Muscle of arm (tissue), 14 donors: ENCODE measurements at places on chromosomes 11 and 22. TPM values are rescaled to one million over a fixed set of nuclear protein-coding genes. Genes with fewer than 3 reads are reported as not detected.
A peak's percentile ranks its signal among the peaks of the same experiment; 100 is the strongest.

DNA sequence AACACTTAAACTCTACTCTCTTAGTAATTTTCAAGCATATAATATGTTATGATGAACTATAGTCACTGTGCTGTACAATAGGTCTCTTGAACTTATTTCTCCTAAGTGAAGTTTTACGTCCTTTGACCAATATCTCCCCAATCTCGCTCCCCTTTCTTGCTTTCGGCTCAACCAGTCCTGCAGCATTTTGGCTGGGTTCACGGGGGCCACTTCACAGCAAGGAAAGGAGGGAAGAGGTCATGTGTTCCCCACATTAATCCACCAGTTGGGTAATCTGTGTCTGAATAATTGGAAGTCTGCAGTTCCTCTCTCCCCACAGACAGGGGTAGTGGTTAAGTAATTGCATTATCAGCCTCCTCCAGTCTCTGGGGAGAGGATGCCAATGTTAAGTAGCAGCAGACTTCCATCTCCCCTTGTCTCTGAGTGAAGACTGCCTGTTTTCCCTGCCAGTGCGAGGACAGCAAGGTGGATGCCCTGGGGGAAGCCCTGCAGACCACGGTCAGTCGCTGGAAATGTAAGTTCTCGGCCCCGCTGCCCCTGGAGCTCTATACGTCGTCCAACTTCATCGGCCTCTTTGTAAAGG, 59.2 kb upstream of the CRTAM start:
- no peak for DNase-seq

DNA sequence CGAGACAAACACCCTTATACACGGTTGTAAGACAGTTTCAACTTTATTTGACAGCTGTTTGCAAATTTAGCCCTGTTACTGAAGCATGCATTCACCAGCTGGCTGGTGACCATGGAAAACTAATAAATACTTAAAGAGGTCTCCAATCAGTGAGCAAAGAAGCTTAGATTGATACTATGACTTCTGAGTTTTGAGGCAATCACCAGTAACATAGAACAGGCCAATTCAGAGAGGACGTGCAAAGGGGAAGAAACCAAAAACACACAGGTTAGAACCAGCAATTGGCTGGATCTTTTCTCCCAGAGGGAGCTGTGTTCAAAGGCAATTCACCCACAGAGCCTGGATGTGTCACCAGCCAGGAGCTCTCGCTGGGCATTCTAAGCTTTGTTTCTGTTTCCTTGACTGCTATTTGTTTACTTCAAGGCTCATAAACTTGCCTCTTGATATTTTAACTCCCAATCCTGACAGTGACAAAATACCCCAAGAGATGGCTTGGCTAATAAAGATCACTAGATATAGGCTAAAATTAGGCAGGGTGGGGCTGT, 113.6 kb upstream of the MTMR2 start:
- no peak for DNase-seq

The YWHAH gene
- polyA plus RNA-seq = 119 TPM

The UBASH3B gene
- polyA plus RNA-seq = 3.7 TPM

The NFAM1 gene
- 0.44 TPM for polyA plus RNA-seq

GRCh38 chr11:120334332-120334731, 1.9 kb upstream of the ARHGEF12 start:
- no peak for DNase-seq

DNA sequence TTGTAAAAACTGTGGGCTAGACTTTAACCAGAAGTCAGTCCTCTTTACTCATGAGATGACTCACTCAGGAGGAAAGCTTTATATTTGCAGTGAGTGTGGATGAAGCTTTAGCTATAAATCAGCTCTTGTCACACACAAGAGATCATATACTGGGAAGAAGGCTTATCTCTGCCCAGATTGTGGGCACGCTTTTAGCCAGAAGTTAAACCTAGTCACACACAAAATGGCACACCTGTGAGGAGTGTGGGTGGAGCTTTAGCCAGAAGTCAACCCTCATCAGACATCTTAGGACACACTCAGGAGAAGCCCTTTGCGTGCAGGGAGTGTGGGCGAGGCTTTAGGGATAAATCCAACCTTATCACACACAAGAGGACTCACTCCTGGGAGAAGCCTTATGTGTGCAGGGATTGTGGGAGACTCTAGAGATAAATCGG, 706.9 kb upstream of the LUZP2 start:
- no peak for DNase-seq

DNA sequence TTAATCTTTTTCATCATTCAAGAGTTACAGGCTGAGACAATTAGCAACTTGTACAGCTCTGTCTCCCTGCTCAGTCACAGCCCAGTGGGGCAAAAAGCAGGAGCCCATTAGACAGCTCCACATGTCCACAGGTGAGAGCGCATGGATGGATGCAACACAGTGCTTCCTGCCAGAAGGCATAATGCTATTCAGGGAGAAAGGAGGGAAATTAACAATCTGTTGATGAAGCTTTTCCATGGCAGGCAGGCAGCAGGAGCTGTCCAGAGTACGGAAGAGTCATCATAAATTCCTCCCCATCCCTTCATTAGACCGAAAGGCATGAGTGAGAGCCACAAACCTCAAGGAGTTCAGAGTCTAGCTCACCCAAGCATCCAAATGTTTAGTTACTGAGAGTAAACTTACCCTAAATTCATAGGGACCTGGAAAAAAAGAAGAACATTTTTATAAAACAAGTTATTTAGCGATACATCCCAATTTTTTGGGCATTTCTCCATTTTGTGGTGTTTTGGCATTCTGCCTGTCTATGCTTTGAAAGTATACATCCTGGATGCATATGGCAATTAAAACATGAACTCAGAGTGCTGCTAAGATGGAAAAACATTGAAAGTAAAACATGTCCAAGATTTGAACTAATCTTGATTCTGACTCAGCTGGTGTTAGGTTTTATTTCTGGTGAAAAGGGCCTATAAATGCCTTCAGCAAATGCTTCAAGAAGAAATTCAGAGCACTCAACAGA, 428.1 kb downstream of the OPCML start:
- DNase-seq = no peak

DNA sequence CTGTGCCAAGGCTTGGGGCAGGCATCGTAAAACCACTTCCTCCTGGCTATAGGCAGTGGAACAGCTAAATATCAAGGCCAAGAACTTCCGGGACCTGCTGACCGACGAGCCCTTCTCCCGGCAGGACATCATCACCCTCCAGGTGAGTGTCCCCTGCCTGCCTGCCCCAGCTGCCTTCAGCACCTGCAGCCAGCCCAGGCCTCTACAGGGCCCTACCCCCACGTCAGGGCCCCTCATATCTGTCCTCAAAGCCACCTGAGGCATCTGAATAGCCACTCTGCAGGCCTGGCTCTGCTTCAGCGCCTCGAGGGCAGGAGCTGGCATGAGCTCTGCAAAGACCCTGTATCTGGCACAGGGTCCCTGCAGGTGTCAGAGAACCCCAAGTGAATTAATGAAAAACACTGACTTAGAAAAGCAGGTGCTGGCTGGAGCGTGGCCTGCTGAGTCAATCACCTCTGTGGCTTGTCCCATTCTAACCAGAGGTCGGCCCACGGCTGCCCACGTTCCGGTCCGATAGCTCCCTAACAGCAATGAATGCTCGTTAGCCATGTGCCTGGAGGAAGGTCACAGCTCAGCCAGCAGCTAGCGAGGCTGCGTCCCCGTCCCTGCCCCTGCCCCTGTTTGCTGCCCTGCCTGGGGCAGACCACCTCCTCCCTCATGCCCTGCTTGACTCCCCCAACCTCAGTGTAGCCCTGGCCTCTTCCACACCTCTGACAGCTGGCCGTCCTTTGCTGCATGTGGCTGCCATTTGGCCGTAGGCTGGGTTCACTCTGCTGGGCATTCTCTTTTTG, 16.8 kb downstream of the PPIL2 start:
- DNase-seq = no peak

The C11orf21 gene
- 9.1 TPM for polyA plus RNA-seq

DNA sequence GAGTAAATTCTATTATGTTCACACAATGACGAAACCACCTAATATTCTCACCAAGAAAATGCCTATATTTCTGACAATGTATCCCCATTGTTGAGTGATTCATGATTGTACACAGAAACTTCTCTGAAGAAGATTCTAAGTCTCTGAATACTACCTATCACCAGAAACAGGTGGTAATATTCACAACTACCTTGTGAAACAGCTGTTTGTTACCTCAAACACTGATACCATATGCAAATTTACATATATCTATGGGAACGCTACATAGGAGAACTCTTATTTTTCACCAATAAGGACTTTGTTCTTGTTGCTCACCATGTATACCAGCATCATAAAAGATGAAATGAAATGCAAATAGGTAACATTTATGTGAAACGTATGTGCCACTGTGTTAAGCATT, 59.3 kb downstream of the PDGFD start:
- no peak for DNase-seq

- no peak for DNase-seq
Observed at GRCh38 chr11:69439127-69439526, 42.3 kb upstream of the LINC01488 start.

GRCh38 chr11:64656862-64657261, 65.8 kb downstream of the SLC22A12 start:
- DNase-seq = no peak

DNA sequence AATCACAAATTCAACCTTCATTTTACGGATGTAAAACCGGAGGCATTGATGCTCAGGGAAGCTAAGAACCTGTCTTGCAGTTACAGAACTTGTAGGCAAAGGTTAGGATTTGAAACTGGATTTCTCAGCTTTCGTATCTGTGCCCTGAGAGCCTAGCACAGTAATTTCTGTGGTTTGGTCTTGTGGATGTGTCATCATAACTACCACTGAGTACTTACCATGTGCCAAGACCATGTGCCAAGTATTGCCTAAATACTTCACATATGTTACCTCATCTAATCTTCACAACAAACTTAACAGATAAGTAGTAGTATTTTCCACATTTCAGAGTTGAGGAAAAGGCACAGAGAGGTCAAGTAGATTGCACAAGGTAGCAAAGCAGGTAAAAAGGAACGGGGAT, 140.7 kb downstream of the NXPE2 start:
- no peak for DNase-seq

- DNase-seq = no peak
Observed at GRCh38 chr11:91158297-91158696, 935.4 kb upstream of the CHORDC1 start.

- no peak for DNase-seq
Observed at GRCh38 chr11:68337399-68337835, 25.0 kb downstream of the LRP5 start.

- no peak for DNase-seq
Observed at GRCh38 chr11:20388096-20389055, 860 bp downstream of the PRMT3 start.

The KRTAP5-2 gene
- not detected for polyA plus RNA-seq

The WBP2NL gene
- polyA plus RNA-seq = 4.1 TPM

DNA sequence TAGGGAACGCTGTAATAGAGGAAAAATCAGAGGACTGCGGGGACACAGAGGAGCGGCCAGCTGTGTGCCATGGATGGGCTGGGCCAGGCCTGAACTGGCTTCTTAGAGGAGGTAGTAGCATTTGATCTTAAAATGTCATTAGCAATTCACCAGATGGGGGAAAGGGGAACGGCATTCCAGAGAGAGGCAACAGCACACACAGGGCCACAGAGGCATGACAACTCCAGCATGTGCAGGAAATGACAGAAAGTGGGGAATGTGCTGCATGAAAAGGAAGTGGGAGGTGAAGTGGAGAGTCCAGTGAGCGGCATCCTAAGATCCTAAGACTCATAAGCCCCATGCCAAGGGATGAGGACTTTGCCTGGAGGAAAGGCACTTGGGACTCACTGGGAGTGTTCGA, 69.0 kb downstream of the UBASH3B start:
- DNase-seq = no peak

DNA sequence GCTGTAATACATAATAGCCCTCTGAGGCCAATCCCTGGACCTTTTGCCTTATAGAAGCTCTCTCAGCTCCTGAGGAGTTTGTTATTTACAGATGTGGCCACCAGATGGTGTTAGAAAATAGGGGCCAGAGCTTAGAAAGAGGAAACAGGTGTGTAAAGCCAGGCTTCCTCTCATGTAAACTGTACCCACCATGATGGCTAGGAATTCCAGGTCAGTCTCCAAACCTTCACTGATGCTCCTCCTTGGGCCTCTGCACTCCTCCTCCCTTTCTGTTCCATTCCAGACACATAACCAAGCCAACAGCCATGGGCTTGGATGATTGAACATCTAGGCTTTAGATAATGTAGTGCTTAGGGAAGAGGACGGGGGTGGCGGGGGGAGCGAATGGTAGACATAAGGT, 39.7 kb downstream of the USP35 start:
- peak; percentile 52 for DNase-seq

- no peak for DNase-seq
Observed at GRCh38 chr11:103047837-103048236, 44.1 kb downstream of the DCUN1D5 start.

DNA sequence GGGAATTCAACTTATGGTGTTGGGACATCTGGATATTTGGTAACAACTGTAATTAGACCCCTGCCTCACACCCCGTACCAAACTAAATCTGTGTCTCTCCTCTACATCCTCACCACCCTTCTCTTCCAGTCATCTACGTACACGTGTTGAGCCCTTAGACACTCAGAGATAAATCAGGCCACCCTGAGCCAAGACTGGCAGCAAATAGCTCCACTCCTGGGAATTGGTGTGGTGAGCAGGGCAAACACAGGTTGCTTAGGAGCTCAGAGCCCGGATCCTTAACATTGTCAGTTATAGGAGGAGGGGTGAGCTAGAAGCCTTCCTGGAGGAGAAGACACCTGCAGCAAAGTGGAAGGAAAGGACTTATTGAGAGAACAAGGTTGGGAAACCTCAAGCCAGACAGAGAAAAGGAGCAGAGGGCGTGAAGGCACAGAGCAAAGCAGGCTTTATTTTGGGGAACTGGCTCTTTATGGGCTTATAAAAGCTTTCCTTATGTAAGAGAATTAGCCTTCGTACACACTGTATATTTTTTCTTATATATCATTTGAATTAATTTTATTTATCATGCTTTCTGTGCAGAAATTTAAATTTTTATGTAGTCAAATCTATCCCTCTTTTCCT, 36.9 kb upstream of the KLHL35 start:
- DNase-seq = no peak

GRCh38 chr11:34632105-34632791, 11.4 kb downstream of the EHF start:
- DNase-seq = no peak

The TMEM109 gene
- polyA plus RNA-seq = 89.0 TPM

GRCh38 chr11:2097356-2097997, 41.7 kb downstream of the IGF2 start:
- DNase-seq = peak; percentile 34

The BRSK2 gene
- polyA plus RNA-seq = 0.69 TPM

The NNMT gene
- not detected for polyA plus RNA-seq

DNA sequence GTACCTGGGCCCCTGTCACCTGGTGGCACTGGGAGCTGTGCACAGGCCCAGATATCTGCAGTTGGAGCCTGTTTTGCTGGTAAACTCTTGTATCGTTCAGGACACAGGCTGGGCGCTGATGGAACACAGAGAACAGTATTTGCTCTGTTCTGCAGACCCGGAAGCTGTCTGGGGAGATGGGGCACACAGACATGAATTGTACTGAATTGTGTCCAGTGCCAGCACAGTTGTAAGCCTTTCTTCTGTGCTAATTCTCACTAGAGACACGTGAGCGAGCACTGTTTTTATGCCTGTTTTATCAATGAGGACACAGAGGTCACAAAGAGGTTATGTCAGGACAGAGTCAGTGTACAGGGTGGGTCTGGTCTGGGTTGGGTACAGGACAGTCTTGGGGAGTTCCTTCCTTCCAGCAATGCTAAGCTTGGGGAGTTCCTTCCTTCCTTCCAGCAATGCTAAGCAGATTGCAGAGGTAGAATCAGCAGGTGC, 24.4 kb upstream of the ACR start:
- DNase-seq = no peak
